ENCODE measurements at places on chromosomes 7 and 10.
A peak's percentile ranks its signal among the peaks of the same experiment; 100 is the strongest.

DNA sequence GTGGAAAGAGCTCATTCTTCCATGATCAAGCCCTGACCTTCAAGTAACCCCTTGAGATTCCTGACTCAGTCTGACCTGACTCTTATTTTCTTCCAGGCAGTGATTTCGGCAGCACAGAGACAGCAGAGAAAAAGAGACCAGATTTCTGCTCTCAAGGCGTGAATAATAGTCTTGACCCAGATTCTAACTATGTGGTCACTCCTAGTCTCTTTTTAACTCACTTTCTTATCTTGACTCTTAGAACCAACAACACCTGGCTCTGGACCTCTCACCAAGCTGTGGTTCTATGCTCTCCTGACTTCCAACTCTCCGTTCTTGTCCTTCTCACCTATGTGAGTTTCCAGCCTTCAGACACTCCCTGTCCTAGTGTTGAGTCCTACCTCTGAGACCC is 36.9 kb upstream of the KDM7A start:
- DNase-seq: no peak

- DNase-seq: no peak
Measured at GRCh38 chr7:91240376-91240941, 23.8 kb upstream of the FZD1 start.

GRCh38 chr10:116598329-116598728 is 7.6 kb downstream of the PNLIPRP1 start:
- DNase-seq: no peak

- no peak for DNase-seq
Measured at GRCh38 chr7:103396471-103396870, 49.0 kb downstream of the PSMC2 start.

DNA sequence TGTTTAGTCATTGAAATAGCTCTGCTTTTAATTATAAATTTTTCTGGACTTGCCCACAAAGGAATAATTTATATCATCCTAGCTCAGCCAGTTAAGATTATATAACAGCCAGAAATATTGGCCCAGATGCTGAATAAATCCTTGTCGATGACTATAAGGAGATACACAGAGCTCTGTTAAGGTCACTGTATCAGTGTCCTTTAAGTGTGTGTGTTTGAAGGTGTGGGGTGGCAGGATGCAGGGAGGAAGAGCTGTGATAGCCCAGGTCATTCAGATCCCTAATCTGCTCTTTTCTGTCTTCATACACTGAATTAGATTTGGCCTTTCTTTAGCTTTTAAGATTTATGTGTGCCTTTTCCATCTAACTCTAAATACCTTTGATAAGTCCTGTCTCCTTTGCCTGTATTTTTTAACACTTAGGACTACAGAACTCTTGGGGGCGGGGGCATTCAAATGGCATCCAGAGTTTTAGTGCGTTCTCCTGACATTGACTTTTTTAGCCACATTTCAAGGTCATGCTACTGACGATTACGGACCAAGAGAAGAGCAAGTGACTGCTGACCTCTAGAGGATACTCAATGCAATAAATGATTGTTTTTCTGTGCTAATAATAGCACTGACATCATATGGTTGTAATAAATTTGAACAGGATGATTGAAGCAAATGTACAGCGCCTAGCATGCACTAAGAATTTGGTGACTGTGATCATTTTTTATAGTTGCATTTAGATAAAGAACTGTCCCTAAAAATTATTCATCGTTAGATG is 172.3 kb downstream of the CACNB2 start:
- DNase-seq: peak; percentile 55

DNA sequence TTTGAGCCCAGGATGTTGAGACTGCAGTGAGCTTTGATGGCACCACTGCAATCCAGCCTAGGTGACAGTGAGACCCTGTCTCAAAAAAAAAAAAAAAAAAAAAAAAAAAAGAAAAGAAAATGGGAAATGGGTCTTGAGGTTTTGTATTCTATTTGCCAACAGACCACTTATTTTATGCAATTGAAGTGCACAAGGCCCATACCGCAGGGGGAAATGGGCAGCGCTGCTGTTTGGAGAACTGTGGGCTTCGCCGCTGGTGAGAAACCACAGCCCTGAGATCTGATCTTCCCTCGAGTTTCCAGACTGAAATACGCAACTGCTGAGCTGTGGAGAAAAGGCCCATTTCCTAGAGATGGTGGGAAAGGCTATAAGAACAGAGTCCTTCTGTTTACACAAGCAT is 512.0 kb downstream of the TCERG1L start:
- DNase-seq: no peak

DNA sequence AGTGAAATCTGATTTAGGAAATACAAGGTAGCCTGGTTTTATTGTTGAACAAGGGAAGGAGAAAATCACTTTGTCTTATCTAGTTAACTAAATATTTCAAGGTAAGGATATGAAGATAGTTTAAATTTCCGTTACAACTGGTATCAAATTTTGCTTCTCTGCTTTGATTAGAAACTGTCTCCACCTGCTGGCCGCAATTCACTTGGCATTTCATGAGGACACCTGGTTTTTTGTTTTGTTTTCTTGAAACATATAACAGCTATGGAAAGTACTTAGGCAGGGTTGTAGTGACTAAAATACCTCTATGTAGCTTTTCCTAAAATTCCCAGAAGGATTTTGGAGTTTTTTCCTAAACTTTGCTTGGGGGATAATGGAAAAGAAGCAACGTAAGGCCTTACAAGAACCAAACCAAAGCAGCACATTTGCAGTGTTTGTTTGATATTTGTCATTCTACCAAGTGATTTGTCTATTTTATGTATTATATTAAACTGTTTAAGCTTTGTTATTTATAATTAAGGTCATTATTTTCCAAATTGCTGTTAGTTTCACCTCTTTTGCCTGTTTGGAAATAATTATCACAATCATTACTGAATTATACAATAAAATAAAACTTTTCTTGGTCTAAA is 73.6 kb downstream of the AHCYL2 start:
- DNase-seq: peak; percentile 65

- DNase-seq: no peak
Measured at GRCh38 chr7:141355032-141355431, 196.2 kb upstream of the AGK start.

DNA sequence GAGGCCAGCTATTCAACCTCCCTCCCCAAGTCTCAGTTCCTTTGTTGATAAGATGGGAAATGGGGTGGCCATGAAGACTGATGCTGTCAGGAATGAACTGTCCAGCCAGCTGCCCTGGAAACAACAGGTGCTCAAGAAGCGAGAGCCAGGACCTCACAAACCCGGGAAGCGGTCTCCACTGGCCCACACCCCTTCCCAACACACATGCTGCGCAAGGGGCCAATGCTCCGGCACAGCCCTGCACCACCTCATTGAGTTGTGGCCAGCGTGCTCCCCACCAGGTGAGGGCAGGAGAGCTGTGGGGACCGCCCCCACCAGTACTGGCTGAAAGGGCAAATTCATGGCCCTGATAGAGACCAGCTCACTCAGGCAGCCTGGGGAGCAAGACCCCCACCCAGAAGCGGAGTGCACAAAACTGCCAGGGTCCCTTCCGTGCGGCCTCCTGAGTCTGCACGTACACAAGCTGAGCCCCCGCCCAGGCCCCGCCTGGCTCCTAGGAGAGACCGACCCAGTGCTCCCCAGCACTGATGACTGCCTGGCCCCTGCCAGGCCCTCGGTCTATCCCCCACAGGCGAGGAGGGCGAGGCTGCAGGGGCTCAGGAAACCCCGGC is 216.6 kb downstream of the MAD1L1 start:
- DNase-seq: no peak

- DNase-seq: no peak
Measured at GRCh38 chr7:138477581-138477980, 17.5 kb downstream of the TRIM24 start.

- no peak for DNase-seq
Measured at GRCh38 chr7:32937344-32938174, 19.7 kb upstream of the FKBP9 start.

DNA sequence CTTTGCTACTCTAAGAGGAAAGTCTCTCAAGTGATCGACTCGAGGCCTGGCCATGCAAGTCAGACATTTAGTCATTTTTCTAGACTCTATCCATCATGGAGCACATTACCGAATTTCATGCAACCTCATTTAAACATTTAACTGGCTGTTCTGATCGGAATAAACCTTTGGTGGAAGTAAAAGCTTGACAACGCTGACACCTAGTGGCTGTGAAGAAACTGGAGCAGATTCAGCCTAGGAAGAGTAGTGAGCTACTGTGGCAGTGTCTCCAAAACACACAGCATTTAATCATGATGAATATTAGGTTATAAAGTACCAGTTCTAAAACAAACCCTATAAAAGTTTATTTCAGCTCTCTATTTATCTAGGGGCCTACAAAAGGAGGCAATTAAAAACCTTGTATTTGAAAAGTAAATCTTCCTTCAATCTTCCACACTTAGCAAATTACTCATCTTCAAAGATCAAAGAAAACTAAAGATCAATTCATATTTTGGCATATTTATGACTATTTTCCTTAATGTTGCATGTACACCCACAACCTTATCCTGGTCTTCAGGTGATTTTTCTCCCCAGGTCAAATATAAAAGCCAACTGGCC is 175.0 kb downstream of the CTNNA3 start:
- DNase-seq: peak; percentile 41
